ENCODE measurements at places on chromosomes 4 and X.

DNA sequence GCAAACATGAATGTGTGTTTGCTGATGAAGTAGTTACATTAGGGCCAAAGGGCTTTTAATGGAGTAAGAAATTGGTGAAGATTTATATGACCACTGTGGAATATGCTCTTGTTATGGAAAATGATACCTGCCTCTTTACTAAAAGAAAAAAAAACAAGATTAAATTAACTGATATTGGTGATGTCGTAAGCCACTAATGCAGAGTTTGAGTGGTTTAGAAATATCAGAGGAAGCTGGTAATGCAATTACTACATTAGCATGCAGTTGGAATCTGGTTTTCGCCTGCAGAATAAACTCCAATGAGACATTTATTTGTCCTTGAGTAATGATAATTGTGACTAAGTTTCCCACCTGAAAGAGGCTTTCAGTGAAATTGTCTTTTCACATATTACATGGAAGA lies 597.9 kb downstream of the GALNTL6 start:
- no peak for DNase-seq
- no peaks in the 10 kb centered on the region for H3K27me3 ChIP-seq
- no peak overlapping the region for H3K27ac ChIP-seq
- H3K36me3 ChIP-seq: no peaks in the 10 kb centered on the region

- no peak for DNase-seq
- no peak overlapping the region for H3K27ac ChIP-seq
- no peaks in the 10 kb centered on the region for H3K36me3 ChIP-seq
These were observed 267.2 kb downstream of the MAPK10 start for GRCh38 chr4:86092684-86093083.

DNA sequence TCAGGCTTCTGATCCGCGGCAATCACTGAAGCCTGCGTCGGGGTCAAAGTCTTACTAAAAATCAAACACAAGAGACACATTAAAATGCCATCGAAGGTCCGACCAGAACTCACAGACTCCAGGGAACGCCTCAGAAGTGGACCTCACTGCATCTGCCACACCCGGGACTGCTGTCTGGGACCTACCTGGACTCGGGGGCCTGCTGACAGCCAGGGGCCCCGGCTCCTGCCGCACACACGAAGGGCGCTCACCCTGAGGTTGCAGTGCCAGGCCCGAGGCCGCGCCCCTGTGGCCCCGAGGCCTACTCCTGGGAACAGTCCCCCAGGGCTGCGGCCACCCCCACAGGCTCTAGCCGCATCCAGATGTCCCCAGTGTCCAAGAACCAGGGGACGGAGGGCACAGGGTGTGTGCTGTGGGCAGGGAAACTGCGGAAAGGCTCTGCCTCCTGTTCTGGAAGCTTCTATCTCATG lies 7.4 kb downstream of the CTBP1 start:
- H3K36me3 ChIP-seq: peaks cover 12% of the 10 kb centered on the region
- H3K4me1 ChIP-seq: peaks cover 20% of the 10 kb centered on the region
- no peak for DNase-seq
- peak overlapping the region; percentile 11 for H3K4me3 ChIP-seq
- no peak overlapping the region for H3K27ac ChIP-seq

GRCh38 chrX:72028701-72029470 lies 102.8 kb downstream of the RTL5 start:
- H3K4me1 ChIP-seq: peaks cover 8% of the 10 kb centered on the region
- H3K36me3 ChIP-seq: no peaks in the 10 kb centered on the region
- no peak overlapping the region for H3K4me3 ChIP-seq
- H3K27me3 ChIP-seq: peaks cover 1% of the 10 kb centered on the region
- no peak overlapping the region for H3K27ac ChIP-seq

GRCh38 chrX:44996277-44996676 lies 123.3 kb downstream of the KDM6A start:
- DNase-seq: no peak
- peaks cover 11% of the 10 kb centered on the region for H3K4me1 ChIP-seq
- no peak overlapping the region for H3K4me3 ChIP-seq
- no peak overlapping the region for H3K27ac ChIP-seq
- H3K36me3 ChIP-seq: peaks cover 6% of the 10 kb centered on the region

DNA sequence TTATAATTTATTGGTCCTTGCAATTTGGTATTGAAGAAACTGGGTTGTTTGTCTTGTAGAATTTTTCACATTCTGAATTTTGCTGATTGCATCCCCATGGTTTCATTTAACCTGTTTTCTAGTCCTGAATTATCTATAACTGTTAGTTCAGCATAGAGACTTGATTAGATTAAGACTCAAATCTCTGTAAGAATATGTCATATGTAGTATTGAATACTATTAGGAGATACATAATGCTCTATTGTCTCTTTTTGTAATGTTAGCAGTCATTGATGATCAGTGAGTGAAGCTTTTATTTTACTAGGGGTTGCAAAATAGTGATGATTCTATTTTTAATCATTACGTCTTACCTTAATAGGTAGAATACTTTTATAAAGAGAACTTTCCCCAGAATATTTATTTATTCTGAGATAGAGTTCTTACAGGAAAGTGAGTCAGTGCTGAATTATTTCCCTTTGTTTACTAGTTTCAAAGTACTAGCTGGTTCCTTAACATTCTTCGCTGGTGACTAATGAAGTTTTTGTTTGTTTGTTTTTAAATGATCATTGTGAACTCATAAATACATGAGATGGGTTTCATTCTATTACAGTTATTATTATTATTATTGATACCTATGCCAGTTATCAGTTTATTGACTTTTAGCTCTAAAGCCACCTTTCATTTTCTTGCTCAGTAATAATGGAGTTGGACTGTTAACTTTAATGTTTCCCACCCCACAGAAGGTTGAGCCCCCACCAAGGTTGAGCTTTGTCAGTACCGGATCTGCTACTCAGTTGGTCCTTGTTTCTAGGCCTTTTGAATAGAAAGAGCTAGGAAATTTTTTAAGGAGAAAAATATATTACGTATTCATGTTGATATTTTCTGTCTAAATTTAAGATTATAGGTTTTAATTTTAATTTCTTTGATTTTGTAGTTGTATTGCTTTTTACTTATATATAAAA lies 102.3 kb downstream of the LARP1B start:
- H3K27me3 ChIP-seq: no peaks in the 10 kb centered on the region
- no peak overlapping the region for H3K4me3 ChIP-seq
- H3K36me3 ChIP-seq: no peaks in the 10 kb centered on the region
- H3K27ac ChIP-seq: peak overlapping the region; percentile 88

- no peak overlapping the region for H3K27ac ChIP-seq
- H3K4me1 ChIP-seq: no peaks in the 10 kb centered on the region
- H3K36me3 ChIP-seq: no peaks in the 10 kb centered on the region
- no peaks in the 10 kb centered on the region for H3K27me3 ChIP-seq
- DNase-seq: no peak
These were observed 47.3 kb upstream of the FAM9A start for GRCh38 chrX:8848441-8848840.

DNA sequence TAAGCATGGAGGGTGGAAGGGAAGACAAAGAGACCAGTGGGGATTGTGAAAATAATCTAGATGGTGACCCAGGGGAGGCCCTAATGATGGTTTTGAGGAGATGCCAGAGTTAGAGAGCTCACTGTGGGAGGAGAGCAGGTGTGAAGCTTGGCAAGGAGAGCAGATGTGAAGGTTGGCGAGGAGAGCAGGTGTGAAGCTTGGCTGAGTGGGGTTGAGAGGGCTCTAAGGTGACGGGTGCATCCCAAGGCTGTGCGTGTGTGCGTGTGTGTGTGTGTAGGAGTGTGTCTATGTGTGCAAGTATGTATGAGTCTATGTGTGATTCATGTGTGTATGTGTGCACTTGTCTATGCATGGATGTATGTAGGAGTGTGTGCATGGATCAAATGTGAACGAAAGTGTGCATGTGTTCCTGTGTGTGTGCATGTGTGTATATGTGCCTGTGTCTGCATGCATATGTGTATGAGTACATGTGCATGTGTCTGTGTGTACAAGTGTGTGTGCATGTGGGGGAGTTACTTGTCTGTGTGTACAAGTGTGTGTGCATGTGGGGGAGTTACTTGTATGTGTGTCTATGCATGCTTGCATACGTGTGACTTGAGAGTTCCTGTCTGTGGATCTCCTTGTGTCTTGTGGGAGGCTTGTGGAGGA lies 72.0 kb downstream of the EVC start:
- peaks cover 11% of the 10 kb centered on the region for H3K27me3 ChIP-seq
- H3K4me1 ChIP-seq: peaks cover 18% of the 10 kb centered on the region
- H3K27ac ChIP-seq: no peak overlapping the region
- peak overlapping the region; percentile 12 for H3K4me3 ChIP-seq
- H3K36me3 ChIP-seq: peaks cover 37% of the 10 kb centered on the region

GRCh38 chr4:39950861-39951481 lies 26.7 kb downstream of the PDS5A start:
- peaks cover 2% of the 10 kb centered on the region for H3K27me3 ChIP-seq
- no peak for DNase-seq
- H3K27ac ChIP-seq: no peak overlapping the region

GRCh38 chrX:13001097-13001496 lies 26.2 kb downstream of the TMSB4X start:
- no peak overlapping the region for H3K4me3 ChIP-seq
- H3K27ac ChIP-seq: no peak overlapping the region
- no peaks in the 10 kb centered on the region for H3K36me3 ChIP-seq
- no peaks in the 10 kb centered on the region for H3K27me3 ChIP-seq
- H3K4me1 ChIP-seq: peaks cover 17% of the 10 kb centered on the region

GRCh38 chr4:17814140-17814539 lies 3.4 kb downstream of the NCAPG start:
- no peak for DNase-seq
- H3K27me3 ChIP-seq: peaks cover 7% of the 10 kb centered on the region
- no peak overlapping the region for H3K27ac ChIP-seq

DNA sequence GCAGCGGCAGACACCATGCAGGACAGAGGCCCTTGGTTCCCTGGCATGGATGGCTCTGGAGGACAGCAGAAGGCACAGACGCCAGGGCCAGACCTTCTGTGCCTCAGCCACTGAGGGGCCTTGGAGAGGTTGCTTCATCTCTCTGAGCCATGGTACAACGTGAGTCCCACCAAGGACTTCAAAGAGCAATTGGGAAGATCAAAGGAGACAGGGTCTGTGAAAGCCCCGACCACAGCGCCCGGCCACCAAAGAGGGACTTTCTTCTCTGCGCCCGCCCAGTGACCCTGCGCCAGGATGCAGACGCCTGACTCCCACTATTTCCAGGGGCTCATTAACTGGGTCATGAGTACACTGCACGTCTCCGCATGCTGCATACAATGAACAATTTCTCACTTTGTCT lies 174.0 kb downstream of the AFAP1 start:
- no peak for DNase-seq
- H3K4me3 ChIP-seq: no peak overlapping the region
- no peak overlapping the region for H3K27ac ChIP-seq
- peaks cover 19% of the 10 kb centered on the region for H3K36me3 ChIP-seq
- no peaks in the 10 kb centered on the region for H3K4me1 ChIP-seq

GRCh38 chrX:39152106-39152649 lies 350.9 kb downstream of the MID1IP1 start:
- H3K27me3 ChIP-seq: no peaks in the 10 kb centered on the region
- H3K4me1 ChIP-seq: peaks cover 8% of the 10 kb centered on the region
- H3K27ac ChIP-seq: no peak overlapping the region
- peak; percentile 68 for DNase-seq

DNA sequence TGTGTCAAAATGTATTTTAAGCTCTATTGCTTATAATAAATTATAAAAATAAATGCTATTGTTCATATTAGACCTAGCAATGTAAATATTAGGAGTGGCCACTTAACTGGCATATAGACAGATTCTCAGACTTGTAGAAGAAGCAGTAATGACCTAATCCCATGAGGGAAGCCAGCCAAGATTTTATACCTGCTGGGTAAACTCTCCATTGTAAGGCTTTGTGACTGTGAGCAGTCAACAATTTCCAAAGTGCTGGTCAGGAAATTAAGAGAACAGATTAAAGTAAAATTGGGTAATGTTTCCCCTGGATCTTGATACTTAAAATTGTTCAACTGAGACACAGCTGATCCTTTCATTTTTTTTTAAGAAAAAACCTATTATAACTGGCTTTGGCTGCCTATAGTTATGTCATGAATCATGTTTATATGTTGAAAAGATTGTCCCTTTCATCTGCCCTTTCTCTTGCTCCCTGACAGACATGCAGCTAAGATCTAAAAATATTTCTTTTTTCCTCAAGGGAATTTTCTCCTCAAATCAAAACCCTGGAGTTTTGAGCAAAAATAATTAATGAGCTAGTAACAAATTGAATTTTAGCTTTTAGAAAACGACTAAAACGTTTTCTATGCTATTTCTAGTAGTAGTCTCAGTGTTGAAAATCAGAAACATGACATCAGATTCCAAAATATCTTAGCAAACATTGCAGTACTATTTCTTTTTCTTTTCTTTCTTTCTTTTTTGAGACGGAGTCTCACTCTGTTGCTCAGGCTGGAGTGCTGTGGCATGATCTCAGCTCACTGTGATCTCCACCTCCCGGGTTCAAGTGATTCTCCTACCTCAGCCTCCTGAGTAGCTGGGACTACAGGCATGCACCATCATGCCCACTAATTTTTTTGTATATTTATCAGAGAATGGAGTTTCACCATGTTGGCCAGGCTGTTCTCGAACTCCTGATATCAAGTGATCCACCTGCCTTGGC lies 77.9 kb downstream of the ADGRL3 start:
- no peaks in the 10 kb centered on the region for H3K4me1 ChIP-seq
- H3K36me3 ChIP-seq: no peaks in the 10 kb centered on the region
- H3K4me3 ChIP-seq: no peak overlapping the region

- no peak for DNase-seq
- H3K27ac ChIP-seq: no peak overlapping the region
- H3K4me1 ChIP-seq: no peaks in the 10 kb centered on the region
- H3K4me3 ChIP-seq: no peak overlapping the region
These were observed 708.6 kb downstream of the C4orf33 start for GRCh38 chr4:129804461-129804981.

GRCh38 chr4:143184217-143184502 lies 557 bp upstream of the USP38 start:
- peaks cover 28% of the 10 kb centered on the region for H3K4me1 ChIP-seq
- H3K27ac ChIP-seq: peak overlapping the region; percentile 93
- DNase-seq: no peak
- peaks cover 11% of the 10 kb centered on the region for H3K27me3 ChIP-seq
- H3K36me3 ChIP-seq: peaks cover 1% of the 10 kb centered on the region

GRCh38 chr4:61202638-61203435 lies 2.7 kb downstream of the ADGRL3 start:
- peaks cover 23% of the 10 kb centered on the region for H3K27me3 ChIP-seq
- H3K4me3 ChIP-seq: peak overlapping the region; percentile 99
- peak overlapping the region; percentile 93 for H3K27ac ChIP-seq
- H3K36me3 ChIP-seq: no peaks in the 10 kb centered on the region

- no peak for DNase-seq
- H3K27ac ChIP-seq: no peak overlapping the region
- H3K4me1 ChIP-seq: no peaks in the 10 kb centered on the region
- H3K4me3 ChIP-seq: no peak overlapping the region
- no peaks in the 10 kb centered on the region for H3K27me3 ChIP-seq
These were observed 144.8 kb upstream of the UNC5C start for GRCh38 chr4:95693594-95693993.

DNA sequence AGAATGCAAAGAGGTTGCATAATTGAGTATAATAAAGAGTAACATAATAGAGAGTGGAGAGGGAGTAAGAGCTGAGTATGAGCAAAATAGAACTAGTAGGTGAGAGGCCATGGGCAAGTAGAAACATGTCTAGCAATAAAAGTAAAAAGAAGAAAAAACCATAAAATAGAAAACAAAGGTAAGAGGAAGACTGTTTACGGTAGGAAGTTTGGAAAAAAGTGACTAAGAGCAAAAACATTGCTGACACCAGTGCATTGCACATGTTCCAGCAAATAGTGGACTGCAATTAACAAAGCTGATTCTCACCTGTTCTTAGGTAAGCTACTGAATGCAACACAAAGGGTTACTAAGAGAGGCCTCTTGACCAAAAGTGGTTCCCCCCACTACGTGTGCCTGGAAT lies 202.9 kb downstream of the TEX13A start:
- no peak for DNase-seq
- H3K27me3 ChIP-seq: peaks cover 2% of the 10 kb centered on the region
- H3K4me1 ChIP-seq: no peaks in the 10 kb centered on the region

Data from endothelial cell (in vitro differentiated cells).